Natural killer cell (primary cell): ENCODE measurements at places on chromosomes 2 and 18. TPM values are rescaled to one million over a fixed set of nuclear protein-coding genes. Genes with fewer than 3 reads are reported as not detected.

- DNase-seq: no peak
Measured at GRCh38 chr2:59066787-59067399, 825.8 kb upstream of the FANCL start.

GRCh38 chr2:206693399-206694137 is 24.6 kb downstream of the DYTN start:
- no peak for DNase-seq

Gene EPG5
- 99.6 TPM for total RNA-seq

Gene DNAJC5G
- total RNA-seq: not detected

- DNase-seq: no peak
Measured at GRCh38 chr2:187988348-187988747, 303.3 kb upstream of the GULP1 start.

- DNase-seq: no peak
Measured at GRCh38 chr18:62611453-62612288, 88.8 kb downstream of the ZCCHC2 start.

Gene MC2R
- not detected for total RNA-seq

Gene HOXD8
- not detected for total RNA-seq

GRCh38 chr18:27075828-27076227 is 109.3 kb downstream of the CHST9 start:
- no peak for DNase-seq

Gene BCS1L
- total RNA-seq: 30.9 TPM
